ENCODE measurements at places on chromosomes 13 and 19.

DNA sequence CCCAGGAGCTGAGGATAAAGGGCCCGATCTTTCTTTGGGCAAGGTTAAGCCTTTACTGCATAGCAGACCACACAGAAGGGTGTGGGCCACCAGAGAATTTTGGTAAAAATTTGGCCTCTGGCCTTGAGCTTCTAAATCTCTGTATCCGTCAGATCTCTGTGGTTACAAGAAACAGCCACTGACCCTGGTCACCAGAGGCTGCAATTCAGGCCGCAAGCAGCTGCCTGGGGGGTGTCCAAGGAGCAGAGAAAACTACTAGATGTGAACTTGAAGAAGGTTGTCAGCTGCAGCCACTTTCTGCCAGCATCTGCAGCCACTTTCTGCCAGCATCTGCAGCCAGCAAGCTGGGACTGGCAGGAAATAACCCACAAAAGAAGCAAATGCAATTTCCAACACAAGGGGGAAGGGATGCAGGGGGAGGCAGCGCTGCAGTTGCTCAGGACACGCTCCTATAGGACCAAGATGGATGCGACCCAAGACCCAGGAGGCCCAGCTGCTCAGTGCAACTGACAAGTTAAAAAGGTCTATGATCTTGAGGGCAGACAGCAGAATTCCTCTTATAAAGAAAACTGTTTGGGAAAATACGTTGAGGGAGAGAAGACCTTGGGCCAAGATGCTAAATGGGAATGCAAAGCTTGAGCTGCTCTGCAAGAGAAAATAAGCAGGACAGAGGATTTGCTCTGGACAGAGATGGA, 8.4 kb upstream of the CEACAM19 start:
- no peak for DNase-seq

DNA sequence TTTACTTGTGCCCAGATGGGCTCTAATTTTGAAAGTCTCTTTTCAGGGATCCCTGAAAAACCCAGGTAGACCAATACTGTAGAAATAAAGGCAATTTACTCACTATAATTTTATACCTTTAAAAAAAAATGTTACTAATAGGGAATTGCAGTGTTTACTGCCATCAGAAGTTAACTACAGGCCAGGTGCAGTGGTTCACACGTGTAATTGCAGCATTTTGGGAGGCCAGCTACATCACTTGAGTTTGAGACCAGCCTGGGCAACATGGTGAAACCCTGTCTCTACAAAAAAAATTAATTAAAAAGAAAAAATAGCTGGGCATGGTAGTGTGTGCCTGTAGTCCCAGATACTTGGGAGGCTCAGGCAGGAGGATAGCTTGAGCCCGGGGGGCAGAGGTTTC, 10.2 kb downstream of the USP12 start:
- DNase-seq, result no peak

- DNase-seq, result no peak
Measured at GRCh38 chr13:36430247-36431203, 1.8 kb upstream of the CCNA1 start.

DNA sequence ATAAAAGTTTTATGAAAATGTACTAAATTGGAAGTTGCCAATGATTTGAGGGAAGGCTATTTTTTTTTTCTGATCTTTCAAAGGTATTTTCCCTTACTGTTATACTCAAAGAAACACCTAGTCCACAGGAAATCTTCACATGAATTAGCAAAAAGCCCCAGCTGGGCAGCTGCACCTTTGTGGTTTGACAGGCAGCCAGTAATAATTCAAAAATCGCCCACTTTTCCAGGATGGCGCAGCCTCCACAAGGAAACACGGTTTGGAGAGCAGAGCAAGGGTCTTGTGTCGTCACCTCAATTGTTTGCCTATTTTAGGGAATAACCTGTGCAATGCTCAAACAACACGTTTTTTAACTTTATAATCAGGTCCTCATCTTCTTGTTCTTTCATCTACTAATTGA, 324.9 kb upstream of the GPC6 start:
- no peak for DNase-seq

- no peak for DNase-seq
Measured at GRCh38 chr19:5676105-5676771, 4.1 kb downstream of the MICOS13 start.

Data from HuH-7 (cell line).